ENCODE measurements at places on chromosomes 7 and 10. TPM values are rescaled to one million over a fixed set of nuclear protein-coding genes. Genes with fewer than 3 reads are reported as not detected.

DNA sequence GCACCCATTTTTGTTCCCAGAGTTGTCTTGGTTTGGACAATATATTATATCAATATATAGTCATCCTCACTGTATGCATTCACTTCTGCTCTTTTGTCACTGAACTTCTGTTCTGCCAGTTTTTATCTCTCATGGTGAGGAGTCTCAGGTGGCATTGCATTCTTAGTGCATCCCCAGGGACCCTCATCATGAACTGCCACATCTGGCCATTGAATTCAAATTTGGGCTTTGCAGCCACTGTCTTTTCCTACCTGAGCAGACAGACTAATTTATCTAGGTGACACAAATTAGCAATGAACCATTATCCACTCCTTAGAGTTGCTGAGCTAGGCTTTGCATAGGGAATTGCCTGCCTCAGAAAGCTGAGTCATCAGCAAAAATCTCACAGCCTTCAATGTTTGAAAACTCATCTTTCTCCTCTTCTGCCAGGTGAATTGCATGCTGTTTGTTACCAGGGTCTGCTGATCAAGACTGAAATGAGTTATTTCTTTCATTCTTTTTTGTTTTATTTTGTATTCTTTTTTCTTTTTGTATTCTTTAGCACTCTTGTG lies 316.8 kb upstream of the MTPN start:
- DNase-seq = no peak

GRCh38 chr7:107833684-107834106 lies 30.7 kb upstream of the SLC26A3 start:
- DNase-seq = no peak

GRCh38 chr10:89035461-89035860 lies 44.9 kb downstream of the FAS start:
- no peak for DNase-seq

DNA sequence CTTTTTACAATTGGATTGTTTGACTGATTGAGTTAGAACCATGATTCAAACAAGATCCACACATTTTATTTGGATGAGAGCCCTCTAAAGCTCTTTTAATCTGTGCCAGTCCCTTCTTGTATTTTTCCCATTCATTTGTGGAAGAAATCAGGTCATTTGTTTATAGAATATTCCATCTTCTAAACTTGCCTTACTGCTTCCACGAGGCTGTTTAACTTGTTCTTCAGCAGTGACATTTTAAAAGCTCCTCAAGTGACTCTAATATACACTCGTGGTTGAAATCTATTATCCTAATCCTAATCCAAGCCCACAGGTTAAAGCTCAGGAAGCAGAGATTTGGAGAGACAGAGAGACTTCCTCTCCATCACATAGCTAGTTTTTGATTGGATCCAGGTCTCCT lies 155.4 kb upstream of the SVIL start:
- no peak for DNase-seq

- no peak for DNase-seq
Measured at GRCh38 chr10:133516057-133516456, 11.1 kb upstream of the CYP2E1 start.

DNA sequence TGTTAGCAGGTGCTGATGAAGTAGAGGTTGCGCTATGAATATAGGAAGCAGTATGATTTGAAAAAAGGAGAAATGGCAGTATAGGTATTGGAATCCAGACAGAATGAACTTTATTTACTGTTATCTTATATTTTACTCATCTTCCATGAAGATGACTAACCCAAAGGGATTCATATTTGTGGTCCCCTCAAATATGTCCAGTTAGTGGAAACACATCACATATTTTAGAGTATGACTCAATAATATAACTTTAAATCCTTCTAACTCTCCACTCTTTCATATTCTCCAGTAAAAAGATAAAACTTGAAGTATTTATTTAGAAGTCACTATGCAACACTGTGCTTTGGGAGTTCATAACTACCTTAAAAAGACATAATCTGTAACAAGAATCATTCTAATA lies 286.5 kb upstream of the LRRTM3 start:
- no peak for DNase-seq

DNA sequence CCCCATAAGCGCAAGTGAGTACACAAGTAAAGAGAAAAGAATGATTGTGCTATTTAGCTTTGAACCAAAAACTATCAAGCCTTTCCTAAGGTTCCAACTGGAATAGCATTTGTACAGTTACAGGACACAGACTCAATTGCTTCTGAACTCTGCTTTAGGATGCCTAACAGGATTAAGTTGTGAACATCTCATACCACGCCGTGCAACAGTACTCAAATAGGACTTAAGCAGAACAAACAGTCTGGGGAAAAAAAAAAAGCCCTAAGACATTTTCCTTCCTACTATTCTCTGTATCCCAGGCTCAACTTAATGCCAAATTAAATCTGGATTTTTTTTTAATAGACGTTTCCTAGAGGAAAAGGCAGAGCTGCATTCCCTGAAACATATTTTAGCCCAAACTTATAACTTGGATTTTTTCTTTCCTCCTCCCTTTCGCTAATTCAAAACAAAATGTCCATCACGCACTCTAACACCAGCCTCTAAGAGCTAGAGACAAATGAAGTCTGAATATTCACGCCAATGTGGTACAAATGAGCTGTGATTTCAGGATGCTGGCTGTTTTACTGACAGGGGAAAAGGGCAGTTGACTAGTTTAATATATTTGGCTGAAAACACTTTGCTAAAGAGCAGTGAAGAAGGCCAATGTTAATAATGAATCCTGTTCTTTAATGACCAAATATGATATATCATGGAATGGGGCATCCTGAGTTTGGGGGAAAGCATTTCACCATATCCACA lies 68.6 kb downstream of the CALD1 start:
- no peak for DNase-seq

GRCh38 chr7:14714161-14714728 lies 188.3 kb downstream of the DGKB start:
- no peak for DNase-seq

DNA sequence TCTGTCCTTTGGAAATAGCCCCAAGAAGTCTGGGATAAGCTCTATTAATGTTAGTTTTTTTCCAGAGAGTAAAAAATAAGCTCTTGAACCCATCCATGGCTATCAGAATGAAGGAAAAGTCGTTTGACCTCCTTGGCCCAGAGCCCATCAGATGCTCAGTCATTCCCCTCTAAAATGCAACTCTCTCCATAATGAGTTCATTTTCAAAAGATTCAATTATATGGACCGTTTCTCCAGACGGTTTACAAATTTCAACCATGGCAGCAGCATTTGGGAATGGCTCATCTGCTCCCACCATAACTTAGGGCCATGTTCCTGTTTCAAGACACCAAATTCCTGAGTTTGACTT lies 220.0 kb downstream of the PTPRN2 start:
- no peak for DNase-seq

DNA sequence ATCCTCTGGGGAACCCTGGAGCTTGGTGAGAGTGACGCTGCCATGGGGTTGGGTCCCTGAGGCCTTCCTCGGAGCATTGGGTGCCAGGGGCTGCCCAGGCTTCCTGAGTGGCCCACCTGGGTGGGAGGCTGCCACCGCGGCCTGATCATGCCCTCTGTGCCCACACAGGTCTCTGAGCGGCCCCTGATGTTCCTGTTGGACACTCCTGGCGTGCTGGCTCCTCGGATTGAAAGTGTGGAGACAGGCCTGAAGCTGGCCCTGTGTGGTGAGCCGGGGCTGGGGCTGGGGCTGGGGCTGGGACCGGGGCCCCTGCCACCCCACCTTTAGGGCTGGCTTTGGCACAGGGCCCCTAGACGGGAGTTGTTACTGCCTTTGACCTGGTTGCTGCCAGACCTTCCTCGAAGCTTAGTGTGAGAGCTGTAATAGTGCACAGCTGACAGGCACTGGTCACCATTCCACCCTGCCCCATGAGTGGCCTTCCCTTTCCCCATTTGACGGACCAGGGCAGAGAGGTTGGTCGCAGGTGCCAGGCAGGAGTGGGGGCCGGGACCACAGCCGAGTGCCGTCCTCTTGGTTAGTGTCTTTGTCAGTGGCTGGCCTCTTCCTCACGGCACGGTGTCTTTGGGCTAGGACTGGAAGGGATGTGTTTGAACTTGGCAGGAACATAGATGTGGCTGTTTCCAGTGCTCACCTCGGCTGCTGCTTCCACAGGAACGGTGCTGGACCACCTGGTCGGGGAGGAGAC lies 8.2 kb downstream of the MTG1 start:
- DNase-seq = no peak

- DNase-seq = no peak
Measured at GRCh38 chr7:108461840-108462239, 5.6 kb upstream of the NRCAM start.

- no peak for DNase-seq
Measured at GRCh38 chr7:70807650-70808049, 324.3 kb upstream of the GALNT17 start.

GRCh38 chr10:122128357-122128756 lies 139.4 kb downstream of the TACC2 start:
- peak; percentile 83 for DNase-seq

DNA sequence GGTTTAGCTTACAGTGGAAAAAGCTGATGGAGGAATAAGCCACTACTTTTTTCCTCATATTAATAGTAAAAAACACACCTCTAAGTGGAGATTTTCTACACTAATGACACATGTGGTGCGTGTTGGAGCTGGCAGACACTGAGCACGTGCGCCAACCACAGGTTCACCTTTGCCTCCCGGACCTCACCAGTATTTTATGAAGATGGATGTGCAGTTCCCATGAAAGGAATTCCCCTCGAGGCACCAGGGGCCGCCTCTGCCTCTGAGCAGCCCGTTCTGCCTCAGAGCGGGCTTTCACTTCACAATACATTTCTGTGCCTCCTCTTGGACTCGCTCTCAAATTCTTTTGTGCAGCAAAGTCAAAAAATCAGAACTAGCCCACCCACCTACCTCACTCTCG lies 477.5 kb upstream of the ADARB2 start:
- no peak for DNase-seq

DNA sequence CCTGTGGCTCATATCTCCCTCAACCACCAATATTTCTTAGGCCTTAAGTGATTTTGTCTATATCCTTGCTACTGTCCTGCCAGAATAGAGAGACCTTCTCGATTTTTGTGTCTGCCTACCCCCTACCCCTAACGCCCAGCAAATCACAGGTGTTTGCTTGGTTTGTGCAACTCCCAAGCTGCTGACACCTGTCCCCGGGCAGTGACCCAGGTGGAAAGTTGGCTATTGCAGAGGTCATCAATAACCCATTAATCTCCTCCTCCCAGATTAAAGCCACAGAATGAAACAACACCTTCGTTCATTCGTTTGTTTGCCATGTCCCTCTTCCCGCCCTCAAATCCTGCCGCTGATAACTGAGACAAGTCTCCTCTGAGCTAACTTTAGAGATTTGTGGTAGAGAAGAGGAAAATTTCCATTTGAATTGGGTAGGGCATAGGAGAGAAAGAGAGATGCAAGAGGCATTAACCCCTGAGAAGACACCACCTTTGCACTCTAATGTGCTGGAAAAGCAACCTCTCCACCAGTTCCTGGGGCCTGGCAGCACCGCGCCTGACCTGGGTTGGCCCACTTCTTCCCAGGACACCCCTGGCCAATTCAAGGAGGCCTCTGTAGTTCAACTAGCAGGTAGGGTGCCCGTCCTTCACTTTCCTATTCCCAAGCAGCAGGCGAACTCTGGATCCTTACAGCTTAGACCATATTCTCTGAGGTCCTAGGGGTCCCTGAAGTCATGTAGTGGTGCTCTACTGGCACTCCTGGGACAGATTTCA lies 3.0 kb downstream of the NEUROG3 start:
- DNase-seq = no peak

DNA sequence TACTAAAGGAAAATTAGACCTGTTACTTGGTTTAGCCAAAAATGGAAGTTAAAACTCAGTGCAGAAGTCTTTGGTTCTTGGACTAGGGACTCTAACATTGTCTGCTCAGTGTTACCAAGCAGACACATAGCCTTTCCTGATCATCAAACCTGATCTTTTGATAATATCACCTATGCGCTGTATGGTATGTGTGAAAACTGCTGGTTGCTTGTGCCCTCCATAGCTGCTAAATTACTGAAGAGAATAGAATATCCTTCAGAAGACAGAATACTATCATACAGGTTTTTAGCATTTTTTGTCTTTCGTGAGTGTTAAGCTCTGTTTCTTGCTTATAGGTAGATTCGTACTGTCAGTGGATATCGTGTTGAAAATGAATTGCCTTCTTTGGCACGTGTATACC lies 68.7 kb downstream of the ST7 start:
- DNase-seq = no peak

Gene KCNH2
- 0.65 TPM for total RNA-seq

Gene FGFBP3
- 1.7 TPM for total RNA-seq

Gene DNAH11
- total RNA-seq = 3.3 TPM

Gene IFIT1B
- total RNA-seq = 0.16 TPM

Gene ABLIM1
- total RNA-seq = 117 TPM

Gene AS3MT
- 1.2 TPM for total RNA-seq

Gene CISD1
- 28.8 TPM for total RNA-seq

Gene PILRA
- total RNA-seq = 21.5 TPM

Gene PTN
- total RNA-seq = 3.2 TPM

Gene PRKG1
- total RNA-seq = 199 TPM

Gene EN2
- total RNA-seq = not detected

Gene GDF10
- total RNA-seq = 3.8 TPM

Gene OPN1SW
- not detected for total RNA-seq

Gene TMEM176B
- total RNA-seq = 85.5 TPM
